ENCODE measurements at places on chromosomes 4 and X. TPM values are rescaled to one million over a fixed set of nuclear protein-coding genes. Genes with fewer than 3 reads are reported as not detected.
A peak's percentile ranks its signal among the peaks of the same experiment; 100 is the strongest.

Gene GLRA2
- total RNA-seq: 0.79 TPM

- no peaks in the 10 kb centered on the region for H3K36me3 ChIP-seq
- H3K4me1 ChIP-seq: no peaks in the 10 kb centered on the region
- no peak for DNase-seq
- no peaks in the 10 kb centered on the region for H3K27me3 ChIP-seq
Measured at GRCh38 chrX:470686-471085, 84.0 kb upstream of the PPP2R3B start.

Gene ENPEP
- total RNA-seq: 1.1 TPM

- H3K36me3 ChIP-seq: no peaks in the 10 kb centered on the region
- no peak overlapping the region for H3K27ac ChIP-seq
- no peak for DNase-seq
Measured at GRCh38 chr4:66351761-66352160, 681.5 kb upstream of the EPHA5 start.

GRCh38 chrX:47166126-47166525 lies 21.1 kb downstream of the RBM10 start:
- no peak for DNase-seq
- no peaks in the 10 kb centered on the region for H3K36me3 ChIP-seq
- no peaks in the 10 kb centered on the region for H3K27me3 ChIP-seq

DNA sequence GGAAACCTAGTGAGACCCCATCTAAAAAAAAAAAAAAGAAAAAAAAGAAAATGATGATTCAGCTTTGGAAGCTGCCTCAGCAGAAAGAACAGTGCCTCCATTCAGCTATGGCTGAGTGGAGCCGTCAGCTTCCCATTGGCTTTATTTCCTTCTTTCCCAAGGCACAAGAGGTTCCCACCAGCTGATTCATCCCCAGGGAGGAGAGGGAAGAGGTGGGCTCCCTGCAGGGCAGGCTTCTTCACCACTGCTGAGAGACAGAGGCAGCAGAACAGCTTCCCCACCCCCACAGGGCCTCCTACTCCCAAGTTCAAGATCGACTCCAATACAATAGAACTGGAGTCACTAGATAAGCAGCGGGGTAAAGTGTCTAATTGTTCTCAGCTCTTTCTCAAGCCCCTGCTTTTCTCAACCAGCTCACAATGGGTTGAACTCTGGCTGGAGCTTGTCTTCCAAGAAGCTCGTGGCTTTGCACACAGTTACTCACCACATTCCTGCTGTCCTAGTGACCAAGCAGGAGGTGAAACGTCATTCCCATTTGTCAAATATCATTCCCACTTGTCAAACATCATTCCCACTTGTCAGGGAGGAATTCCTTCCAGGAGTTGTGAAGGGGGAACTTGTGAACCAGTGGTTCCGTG lies 47.8 kb downstream of the FHDC1 start:
- no peak overlapping the region for H3K4me3 ChIP-seq
- H3K27ac ChIP-seq: no peak overlapping the region
- DNase-seq: no peak
- H3K36me3 ChIP-seq: no peaks in the 10 kb centered on the region
- no peaks in the 10 kb centered on the region for H3K27me3 ChIP-seq

GRCh38 chrX:17842769-17843525 lies 18.2 kb downstream of the RAI2 start:
- H3K27ac ChIP-seq: no peak overlapping the region
- no peaks in the 10 kb centered on the region for H3K27me3 ChIP-seq
- no peak for DNase-seq
- H3K36me3 ChIP-seq: no peaks in the 10 kb centered on the region
- no peaks in the 10 kb centered on the region for H3K4me1 ChIP-seq

DNA sequence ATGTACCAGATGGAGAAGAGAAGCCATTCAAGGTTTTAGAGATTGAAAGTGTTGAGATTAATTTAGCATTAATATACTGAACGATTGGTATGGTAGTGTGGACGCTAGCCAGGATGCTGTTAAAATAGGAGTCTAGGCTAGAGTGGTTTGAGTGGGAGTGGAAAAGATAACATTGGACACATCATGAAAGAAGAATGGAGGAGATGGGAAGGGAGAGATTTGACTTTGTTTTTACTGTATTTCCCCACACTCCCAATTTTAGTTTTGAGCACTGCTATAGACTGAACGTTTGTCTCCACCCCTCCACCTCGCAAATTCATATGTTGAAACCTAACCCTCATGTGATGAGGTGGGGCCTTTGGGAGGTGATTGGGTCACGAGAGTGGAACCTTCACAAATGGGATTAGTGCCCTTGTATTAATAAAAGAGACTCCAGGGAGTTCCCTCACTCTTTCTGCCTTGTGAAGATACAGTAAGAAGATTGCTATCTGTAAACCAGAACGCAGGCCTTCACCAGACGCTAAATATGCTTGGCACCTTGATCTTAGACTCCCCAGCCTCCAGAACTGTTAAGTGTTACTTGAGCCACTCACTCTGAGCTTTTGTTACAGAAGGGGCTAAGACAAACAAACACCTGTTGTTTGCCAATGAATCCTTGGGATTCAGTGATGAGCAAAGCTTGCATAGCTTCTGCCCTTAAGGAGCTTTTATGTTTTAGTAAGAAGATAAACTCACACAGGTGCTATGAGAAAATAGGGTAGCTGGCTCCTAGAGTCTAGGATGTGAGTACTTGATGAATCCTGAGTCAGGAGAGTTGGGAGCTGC lies 25.8 kb downstream of the USP9X start:
- no peak overlapping the region for H3K27ac ChIP-seq
- H3K4me3 ChIP-seq: no peak overlapping the region
- no peak for DNase-seq
- H3K36me3 ChIP-seq: no peaks in the 10 kb centered on the region
- H3K27me3 ChIP-seq: no peaks in the 10 kb centered on the region

DNA sequence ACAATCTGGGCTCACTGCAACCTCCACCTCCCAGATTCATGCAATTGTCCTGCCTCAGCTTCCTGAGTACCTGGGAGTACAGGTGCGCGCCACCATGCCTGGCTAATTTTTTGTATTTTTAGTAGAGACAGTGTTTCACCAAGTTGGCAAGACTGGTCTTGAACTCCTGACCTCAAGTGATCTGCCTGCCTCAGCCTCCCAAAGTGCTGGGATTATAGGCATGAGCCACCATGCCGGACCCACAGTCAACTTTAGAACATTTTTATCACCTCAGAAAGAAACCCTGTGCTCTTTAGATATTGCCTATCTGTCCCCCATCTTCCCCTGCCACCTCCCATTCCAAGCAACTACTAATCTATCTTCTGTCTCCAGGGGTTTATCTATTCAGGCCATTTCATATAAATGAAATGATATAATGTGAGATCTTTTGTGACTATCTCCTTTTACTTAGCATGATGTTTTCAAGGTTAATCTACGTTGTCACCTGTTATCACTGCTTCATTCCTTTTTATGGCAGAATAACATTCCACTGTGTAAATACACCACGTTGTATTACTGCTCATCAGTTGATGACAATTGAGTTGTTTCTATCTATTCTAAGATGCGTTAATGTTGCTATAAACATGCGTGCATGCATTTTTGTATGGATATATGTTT lies 44.3 kb upstream of the GALNT7 start:
- H3K4me3 ChIP-seq: no peak overlapping the region
- H3K36me3 ChIP-seq: no peaks in the 10 kb centered on the region

- no peak overlapping the region for H3K27ac ChIP-seq
- H3K27me3 ChIP-seq: no peaks in the 10 kb centered on the region
- H3K4me3 ChIP-seq: no peak overlapping the region
- no peaks in the 10 kb centered on the region for H3K4me1 ChIP-seq
- H3K36me3 ChIP-seq: no peaks in the 10 kb centered on the region
Measured at GRCh38 chr4:82543131-82543530, 18.7 kb downstream of the TMEM150C start.

Gene NIPAL1
- 37.5 TPM for total RNA-seq

DNA sequence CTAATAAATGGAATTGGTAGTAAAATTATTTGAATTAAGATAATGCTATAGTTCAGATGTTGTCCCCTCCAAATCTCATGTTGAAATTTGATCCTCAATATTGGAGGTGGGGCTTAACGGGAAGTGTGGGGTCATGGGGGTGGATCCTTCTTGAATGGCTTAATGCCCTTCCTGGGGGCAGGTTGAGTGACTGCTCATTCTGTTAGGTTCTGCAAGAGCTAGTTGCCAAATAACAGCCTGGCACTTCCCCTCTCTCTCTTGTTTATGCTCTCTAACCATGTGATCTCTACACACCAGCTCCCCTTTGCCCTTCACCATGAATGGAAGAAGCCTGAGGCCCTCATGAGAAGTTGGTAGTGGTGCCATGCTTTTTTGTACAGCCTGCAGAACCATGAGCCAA lies 724.8 kb upstream of the FTHL17 start:
- H3K36me3 ChIP-seq: no peaks in the 10 kb centered on the region
- H3K27ac ChIP-seq: no peak overlapping the region
- no peaks in the 10 kb centered on the region for H3K4me1 ChIP-seq
- DNase-seq: no peak
- no peaks in the 10 kb centered on the region for H3K27me3 ChIP-seq

Gene CXCR3
- total RNA-seq: 1.1 TPM

Gene OTOP1
- not detected for total RNA-seq

DNA sequence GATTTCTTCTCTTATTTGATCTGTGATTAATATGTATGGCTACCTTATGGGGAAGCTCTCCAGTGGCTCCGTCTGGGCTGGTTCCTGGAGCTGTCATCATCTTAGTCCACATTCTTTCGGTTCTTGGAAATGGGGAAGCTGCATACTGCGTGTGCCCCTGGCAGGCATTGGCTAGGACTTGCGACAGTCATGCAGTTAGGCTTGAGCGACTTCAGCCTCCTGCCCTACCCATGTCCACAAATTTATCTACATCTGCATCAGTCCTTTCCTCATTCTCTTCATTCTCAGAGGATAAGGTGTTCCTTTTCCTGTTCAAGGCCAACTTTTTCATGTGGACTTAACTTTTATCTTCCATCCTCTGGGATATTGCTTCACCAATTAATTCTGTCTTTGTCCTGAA lies 214.2 kb downstream of the RELL1 start:
- H3K36me3 ChIP-seq: no peaks in the 10 kb centered on the region
- peaks cover 8% of the 10 kb centered on the region for H3K4me1 ChIP-seq
- DNase-seq: peak; percentile 26
- H3K27ac ChIP-seq: peak overlapping the region; percentile 32
- no peaks in the 10 kb centered on the region for H3K27me3 ChIP-seq
- no peak overlapping the region for H3K4me3 ChIP-seq

- no peaks in the 10 kb centered on the region for H3K4me1 ChIP-seq
- no peaks in the 10 kb centered on the region for H3K36me3 ChIP-seq
- no peak for DNase-seq
- no peak overlapping the region for H3K27ac ChIP-seq
- H3K27me3 ChIP-seq: no peaks in the 10 kb centered on the region
- H3K4me3 ChIP-seq: no peak overlapping the region
Measured at GRCh38 chr4:120850018-120850599, 72.4 kb downstream of the PRDM5 start.

DNA sequence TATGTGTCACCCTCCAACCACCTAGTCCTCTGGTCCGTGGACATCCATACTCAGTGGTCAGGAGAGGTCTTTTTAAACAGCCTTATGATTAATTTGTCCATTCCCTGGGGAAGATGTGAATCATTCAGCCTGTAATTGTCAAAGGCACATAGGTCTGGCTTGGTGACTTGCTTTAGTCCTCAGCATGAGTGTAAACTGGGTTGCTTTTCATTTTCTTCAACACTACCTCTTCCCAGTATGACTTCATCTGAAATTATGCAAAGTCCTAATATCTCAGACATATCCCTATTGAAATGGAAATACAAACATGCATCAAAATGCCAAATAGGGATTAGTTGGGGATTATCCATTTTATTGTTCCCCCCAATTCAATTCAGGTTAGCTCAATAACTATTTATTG lies 208.3 kb upstream of the AMOT start:
- no peaks in the 10 kb centered on the region for H3K27me3 ChIP-seq
- no peaks in the 10 kb centered on the region for H3K4me1 ChIP-seq
- no peak for DNase-seq

Gene SPANXC
- total RNA-seq: not detected

Gene NUP54
- 27.0 TPM for total RNA-seq

Gene DRP2
- total RNA-seq: 1.5 TPM

Gene EDA2R
- total RNA-seq: 0.48 TPM
